Stimulated activated CD4-positive, alpha-beta T cell treated with anti-CD3 and anti-CD28 coated beads, Interleukin-2, amount 100 ng/mL, for 4 hours (primary cell): ENCODE measurements at places on chromosomes 7 and 10.

DNA sequence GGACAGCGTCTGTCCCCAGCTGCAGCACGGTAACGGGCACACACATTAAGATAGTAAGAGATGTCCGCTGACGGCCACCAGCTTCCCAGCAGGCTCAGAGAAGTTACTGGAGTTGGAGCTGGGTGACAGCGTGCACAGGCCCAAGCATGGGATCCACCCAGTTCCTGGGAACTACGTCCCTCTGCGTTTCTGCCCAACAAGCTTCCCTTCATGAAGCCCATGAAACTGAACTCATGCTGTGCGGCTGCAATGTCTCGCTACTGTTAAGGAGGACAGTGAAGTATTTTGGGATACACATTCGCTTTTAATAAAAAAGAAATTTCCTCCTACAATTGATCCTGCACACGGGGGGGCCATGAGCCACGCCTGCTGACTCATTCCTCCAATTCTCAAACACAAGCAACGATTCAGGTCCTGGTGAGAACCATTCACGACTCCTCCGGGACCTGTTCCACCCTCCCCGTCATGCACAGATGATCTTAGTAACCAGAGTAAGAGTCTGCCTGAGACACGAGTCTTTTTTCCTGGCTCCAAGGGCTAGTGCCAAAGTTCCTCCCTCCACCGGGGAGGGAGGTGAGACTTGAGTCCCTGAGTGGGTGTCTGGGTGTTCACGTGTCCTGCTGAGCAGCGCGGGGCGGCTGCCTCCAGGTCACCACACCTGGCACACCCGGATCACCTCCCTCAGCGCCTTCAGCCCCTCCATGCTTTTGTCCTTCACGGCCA, 2.6 kb downstream of the PSMG3 start:
- DNase-seq: no peak

DNA sequence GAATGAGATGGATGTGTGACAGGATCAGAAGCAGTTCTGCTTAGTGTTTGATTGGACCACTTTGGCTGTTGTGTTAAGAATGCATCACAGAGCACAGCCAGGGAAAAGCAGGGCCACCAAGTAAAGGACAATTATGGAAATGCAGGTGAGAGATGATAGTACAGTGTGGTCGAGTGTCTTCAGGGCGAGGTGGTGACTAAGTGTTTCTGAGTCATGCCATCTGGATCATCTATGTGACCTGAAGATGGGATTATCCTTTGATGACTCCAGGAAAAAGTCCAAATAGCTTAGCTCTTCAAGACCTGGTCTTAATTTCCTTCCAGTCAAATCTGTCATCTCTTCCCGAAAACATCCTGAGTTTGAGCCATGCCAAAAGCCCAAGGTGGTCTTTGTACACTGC, 523.2 kb upstream of the IGFBP3 start:
- no peak for DNase-seq

DNA sequence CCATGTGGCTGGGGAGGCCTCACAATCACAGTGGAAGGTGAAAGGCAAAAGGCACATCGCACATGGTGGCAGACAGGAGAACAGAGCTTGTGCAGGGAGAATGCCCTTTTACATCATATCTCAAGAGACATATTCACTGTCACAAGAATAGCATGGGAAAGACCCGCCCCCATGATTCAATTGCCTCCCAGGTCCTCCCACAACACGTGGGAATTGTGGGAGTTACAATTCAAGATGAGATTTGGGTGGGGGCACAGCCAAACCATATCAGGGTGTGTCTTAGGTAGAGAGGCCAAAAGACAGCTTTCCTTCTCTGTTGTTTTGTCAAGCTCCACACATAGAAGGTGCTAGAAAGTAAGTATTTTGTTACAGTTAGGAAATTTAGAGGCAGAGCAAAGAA, 20.8 kb upstream of the SLC26A5 start:
- no peak for DNase-seq

DNA sequence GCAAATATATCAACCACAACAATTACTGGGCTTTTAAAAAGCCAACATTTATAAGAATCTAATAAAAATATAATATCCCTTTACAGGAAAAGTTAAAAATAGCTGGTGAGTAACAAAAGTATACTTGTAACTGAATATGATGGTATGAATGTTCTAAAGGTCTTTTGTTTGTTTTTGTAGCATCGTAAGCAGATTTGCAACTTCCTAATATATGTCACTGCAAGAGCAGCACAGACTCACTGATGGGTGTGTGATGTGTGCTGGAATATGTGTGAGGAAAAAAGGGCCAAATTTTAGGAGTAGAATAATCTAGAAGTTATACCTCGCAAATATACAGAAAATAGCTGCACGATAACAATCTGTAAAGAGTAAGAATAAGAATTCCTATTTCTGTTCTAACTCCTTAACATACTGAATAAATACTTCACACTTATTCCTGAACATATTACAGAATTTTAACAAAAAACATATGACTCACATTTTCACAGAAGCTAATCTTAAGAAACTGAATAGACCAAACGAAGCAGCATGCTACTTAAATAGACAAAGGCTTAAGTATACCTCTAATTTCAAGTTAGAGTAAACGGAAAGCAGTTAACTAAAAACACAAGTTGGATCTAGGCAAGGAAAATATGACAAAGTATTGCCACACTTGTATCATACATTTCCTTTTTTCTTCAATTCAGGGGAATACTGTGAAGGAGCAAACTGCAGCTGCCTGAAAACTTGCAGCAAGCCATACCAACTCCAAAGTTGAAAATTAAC, 9.6 kb downstream of the ETV1 start:
- DNase-seq: no peak

GRCh38 chr10:77507291-77507880, 130.2 kb downstream of the KCNMA1 start:
- DNase-seq: no peak
